ENCODE measurements at places on chromosomes 5 and 9.

GRCh38 chr5:127925916-127926315 lies 157.7 kb upstream of the SLC12A2 start:
- DNase-seq, result no peak

DNA sequence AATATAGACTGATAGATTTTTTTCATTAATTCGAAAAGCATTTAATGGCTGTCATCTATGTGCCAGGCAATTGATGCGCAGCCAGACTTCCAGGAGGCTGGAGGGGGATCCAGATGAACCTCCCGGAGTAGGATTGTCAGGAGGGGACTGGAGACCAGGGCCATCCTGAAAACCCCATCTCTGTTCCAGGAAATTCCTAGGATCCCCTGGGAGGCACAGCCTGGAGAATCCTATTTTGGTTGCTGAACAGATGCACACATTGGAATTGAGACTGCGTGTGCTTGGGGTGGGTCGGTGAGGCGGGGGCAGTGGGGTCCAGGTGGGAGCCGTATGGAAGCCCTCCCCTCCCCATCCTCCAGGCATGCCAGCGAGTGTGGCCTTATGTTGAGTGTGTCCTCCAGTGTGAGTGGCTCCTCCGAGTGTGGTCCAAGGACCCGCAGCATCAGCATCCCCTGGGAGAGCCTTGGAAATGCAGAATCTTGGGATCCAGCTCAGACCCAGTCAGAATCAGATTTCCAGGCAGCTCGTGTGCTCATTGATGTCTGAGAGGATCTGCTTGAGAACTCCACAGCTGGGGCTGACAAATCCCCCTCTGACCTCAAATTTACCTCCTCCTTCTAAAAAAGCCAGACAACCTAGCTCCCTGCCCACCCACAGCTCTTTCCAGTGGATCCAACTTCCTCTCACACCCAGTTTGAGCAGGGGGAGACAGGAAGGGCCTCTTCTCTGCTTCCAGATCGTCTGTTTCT lies 38.7 kb downstream of the ROPN1L start:
- DNase-seq, result no peak

- DNase-seq, result peak; percentile 71
Observed at GRCh38 chr5:137619191-137619870, 116.6 kb downstream of the KLHL3 start.

DNA sequence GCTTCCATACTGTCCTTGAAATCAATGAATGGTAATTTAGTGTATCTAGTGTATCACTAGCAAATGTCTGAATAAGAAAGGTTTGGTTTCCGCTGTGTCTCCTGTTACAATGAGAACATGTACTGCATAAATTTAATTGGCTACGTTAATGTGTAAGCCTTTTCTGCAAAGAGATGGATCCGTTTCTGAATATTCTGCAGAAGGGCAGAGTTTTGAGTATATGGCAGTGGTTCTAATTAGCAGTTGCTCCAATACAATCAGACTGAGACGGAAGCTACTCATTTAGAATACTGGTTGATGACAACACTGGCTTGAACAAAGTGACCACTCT lies 555 bp upstream of the PCDHGC4 start:
- DNase-seq, result no peak

DNA sequence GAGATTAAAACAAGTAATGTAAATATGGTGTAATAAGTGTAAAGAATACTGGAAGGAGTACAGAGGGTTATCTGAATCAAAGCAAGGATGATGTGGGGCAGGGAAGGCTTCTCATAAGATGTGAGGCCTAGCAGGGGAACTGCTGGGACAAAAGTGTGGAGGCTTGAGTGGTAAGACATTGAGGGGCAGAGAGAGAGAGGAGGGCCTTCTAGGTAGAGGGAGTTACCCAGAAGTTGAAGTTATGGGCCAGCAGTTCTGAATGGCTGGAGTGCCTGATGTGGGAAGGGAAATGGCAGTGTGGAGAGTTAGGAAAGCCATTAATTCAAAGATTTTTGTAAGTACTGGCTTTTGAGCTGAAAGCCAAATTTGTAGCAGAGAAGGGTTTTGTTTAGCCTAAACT lies 36.8 kb downstream of the CPEB4 start:
- DNase-seq, result no peak

DNA sequence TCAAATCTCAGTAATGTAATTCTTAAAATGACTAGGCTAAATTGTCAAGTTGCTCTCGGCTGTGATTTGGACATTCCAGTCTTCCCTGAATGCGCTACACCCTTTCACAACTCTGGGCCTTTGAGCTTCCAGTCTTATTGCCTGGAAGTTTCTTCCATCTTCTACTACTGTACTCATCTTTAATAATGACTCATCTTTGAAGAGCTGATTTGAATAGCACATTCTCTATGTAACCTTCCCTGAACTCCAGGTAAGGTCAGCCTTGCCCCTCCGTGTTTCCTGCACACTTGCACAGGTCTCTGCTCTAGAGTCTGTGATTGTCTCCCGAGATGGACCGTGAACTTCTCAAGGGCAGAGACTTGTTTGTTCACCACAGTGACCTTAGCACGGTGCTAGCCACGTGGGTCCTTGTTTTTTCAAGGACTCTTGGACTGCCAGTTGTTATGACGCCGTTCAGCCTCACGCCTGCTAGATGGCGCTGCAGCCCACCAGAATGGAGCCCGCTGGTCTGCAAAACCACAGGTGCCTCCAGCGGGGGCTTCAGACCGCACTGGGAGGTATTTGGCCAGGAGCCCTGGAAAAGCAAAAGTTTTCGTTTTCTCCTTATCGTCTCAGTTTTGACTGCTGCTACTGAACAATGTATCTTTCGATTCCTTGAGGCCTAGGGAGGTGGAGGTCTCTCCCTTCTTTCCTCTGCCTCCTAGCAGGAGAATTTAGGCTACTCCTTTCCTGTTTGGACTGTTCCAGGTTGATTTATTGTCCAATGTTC lies 44.4 kb downstream of the SEC61B start:
- peak; percentile 32 for DNase-seq

DNA sequence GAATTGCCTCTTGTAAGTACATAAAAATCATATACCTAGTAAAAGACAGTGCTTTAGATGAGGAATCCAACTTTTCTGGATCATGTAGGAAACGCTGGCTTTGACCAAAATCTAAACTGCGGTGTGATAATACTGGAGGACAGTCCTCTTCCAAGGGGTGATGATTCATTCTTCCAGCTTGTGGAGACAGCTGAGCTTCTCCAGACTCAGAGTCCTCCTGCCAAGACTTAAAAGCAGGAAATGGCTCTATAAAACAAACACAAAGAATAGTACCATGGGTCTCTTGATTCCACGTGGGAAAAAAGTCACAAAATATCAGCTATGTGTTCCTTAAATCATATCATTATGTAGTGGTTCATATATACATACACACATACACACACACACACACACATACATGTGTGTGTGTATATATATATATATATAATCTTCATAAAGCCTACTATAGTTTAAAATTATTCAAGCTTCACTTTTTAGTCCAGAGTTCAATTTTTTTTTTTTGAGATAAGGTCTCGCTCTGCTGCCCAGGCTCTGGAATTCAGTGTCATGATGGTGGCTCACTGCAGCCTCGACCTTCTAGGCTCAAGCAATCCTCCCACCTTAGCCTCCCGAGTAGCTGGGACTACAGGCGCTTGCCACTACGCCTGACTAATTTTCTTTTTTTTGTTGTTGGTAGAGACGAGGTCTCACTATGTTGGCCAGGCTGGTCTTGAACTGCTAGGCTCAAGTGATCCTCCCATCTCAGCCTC lies 65.0 kb downstream of the PKD2L2 start:
- peak; percentile 78 for DNase-seq

- DNase-seq, result no peak
Observed at GRCh38 chr5:134003817-134004625, 754 bp downstream of the VDAC1 start.

GRCh38 chr5:8058616-8059190 lies 189.8 kb downstream of the MTRR start:
- DNase-seq, result no peak
